ENCODE measurements at places on chromosomes 3 and 15.

- DNase-seq: no peak
These were observed at the start of gene B3GALNT1 for GRCh38 chr3:161104561-161105551. Gene B3GALNT1, minus strand, starts transcription at chr3:161105349. Its CDS starts 18,595 bp downstream, at chr3:161086754.

- DNase-seq: no peak
These were observed 708.8 kb downstream of the ZNF385D start for GRCh38 chr3:21042184-21042583.

DNA sequence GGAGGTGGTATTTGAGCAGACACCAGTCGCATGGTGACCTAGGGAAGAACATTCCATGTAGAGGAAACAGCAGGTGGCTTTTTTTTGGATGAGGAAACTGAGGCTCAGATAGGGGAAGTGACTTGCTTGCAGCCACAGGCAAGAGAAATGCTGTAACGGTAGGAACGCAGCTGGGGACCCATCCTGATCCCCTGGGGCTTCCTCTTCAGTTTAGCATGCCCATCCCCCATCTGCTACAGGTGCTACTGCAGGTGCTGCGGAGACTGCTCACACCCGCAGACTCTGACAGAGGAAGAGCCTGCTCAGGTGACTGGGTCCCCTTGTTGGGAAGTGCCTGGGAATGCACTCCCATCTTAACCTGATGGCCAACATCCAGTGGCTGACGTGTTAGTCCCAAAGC, 55.4 kb upstream of the SEC13 start:
- no peak for DNase-seq

DNA sequence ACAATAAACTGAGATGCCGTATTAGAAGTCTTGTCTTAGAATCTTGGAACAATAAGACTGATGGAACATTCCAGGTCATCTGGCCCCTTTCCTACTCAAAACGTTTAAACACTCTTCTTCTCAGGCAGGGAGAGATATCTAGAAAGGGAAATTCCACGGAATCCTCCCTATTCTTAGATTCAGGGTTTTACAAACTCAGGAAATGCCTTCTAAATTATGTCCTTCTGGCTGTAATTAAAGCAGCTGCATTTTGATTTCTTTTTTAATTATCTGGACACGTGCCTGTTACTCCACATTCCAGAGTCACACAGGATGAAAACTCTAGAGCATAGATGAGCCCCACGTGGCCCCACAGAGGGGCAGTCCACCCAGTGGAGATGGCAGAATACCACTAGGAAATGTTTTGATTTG, 41.5 kb upstream of the MTMR10 start:
- no peak for DNase-seq

DNA sequence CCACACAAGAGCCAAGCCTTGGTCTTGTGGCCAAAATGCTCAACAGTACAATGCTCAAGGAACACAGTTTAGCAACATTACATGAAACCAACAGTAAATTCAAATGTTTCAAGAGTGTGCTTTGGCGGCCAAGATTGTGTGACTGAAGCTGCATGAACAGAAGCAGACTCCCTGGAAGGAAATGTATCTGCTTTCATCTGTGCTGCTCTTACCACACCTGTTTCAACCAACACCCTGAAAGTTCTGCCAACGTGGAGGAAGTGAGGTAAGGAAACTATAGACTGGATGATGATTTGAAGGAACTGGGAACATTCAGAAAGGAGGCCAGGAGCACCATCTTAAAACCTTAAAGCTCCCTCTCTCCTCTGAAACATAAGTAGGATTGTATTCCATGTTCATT, 55.7 kb downstream of the MB21D2 start:
- DNase-seq: no peak

DNA sequence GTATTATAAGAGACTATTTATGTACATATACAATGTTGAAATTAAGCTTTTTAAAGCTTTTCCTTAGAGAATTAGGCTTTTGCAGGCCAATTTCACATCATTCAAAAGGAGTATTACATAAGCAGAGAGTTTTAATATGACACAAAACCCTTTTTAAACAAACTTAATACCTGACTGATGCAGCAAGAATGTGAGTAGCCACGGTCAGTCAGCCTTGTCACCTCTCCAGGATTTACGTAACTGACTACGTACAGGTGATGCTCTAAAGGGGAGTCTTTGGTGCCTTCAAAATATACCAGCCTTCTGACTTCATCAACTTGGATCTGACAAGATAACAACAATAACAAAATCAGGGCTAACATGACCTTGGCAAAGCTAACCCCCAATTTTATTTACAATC, 44.2 kb upstream of the IGDCC4 start:
- no peak for DNase-seq

- DNase-seq: no peak
These were observed 11.7 kb downstream of the EDEM1 start for GRCh38 chr3:5198986-5199731.

GRCh38 chr3:65678516-65678915, 360.2 kb downstream of the MAGI1 start:
- no peak for DNase-seq
